Activated CD8-positive, alpha-beta T cell treated with anti-CD3 and anti-CD28 coated beads for 36 hours (primary cell): ENCODE measurements at places on chromosomes 6 and 20.

DNA sequence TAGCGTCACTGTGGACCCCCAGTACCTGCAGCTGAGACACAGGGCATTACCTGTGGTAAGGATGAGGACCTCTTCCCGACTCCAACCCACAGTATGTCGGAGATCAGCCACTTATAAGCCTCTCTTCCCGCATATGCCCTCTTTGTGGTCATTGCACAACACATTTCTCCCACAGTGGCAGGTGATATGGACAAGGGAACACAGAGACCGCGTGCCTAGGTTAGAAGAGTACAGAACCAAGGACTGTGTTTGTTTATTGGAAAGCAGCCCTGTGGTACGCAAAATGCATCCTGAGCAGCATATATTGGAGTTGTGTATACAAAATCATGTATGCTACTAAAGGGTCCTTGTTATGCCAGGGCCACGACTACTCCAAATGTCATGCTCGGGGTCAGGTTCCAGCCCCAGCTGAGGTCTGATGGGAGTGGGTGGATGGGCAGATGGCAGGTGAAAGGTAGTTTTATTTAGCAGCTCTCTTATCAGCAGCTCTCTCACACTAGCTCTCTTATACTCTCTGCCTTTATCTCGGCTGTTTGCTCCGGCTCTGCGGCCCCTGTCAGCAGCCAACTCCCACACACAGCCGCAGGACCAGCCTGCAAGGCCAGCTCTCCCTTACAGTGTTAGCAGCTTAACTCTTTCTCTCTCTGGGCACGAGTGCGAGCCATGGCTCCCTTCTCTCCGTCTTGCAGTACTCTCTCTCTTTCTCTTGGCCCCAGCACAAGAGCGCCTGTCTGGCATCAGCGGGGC, 569.0 kb downstream of the KIF16B start:
- no peak for DNase-seq

GRCh38 chr6:110329348-110329713, 28.8 kb downstream of the METTL24 start:
- DNase-seq, result no peak

- DNase-seq, result no peak
Observed at GRCh38 chr6:109393157-109393885, 11.1 kb upstream of the CD164 start.

DNA sequence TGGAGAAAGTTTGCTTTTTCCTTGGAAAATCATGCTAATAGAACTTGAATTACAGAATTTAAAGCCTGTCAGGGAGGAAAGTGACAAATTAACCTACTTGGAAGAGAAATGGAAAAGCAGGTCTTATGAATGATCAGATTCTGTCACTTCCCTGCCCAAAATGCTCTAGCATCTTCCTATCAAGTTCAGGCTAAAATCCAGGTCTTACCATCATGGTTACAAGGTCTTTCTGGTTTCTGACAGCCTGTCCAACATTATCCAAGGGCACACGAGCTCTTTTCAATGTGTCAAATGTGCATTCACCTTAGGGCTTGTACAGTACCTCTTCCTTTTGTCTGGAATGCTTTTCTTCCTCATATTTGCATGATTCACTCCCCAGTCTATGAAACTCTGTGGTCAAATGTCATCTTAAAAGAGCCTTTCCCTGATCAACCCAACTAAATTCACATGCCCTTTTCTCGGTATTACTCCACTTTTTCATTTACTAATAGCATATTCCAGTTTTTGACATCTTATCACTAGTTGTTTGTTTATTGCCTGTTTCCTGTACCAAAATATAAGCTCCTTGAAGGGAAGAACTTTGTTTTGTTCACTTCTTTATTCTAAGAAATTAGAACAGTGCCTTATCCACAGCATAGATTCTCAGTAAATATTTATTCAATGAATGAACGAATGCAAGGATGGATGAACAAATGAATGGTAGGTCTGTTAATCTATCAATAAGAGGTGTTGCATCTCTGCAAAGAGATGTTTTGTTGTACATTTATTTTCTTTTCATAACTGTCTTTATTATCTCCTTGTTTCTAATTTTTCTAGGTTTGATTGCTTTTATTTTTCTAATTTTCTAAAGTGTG, 139.5 kb downstream of the BCAS1 start:
- no peak for DNase-seq

DNA sequence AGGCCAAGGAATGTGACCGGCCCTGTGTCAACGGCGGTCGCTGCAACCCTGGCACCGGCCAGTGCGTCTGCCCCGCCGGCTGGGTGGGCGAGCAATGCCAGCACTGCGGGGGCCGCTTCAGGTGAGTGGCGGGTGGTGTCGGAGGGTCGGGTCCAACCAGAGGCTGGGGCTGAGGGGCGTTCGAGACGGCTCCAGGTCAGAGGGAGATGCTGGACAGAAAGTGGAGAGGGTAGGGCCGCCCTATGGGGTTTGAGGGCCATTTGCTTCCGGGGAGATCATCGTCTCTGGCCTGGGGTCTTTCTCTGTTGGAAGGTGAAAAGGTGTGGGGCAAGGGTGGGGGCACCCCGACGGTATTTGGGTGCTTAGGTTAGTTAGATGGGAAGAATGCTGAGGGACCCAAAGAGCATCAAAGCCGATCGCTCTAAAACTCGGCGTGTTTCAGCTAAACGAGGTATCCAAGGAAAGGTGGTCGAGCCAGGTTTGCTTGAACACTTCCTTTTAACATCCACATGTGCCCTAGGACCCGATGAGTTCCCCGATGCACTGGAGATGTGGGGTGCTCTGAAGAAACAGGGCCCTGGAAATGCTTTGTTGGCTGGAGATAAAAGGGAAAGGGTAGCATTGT, 691 bp downstream of the ATRN start:
- DNase-seq, result peak; percentile 14

DNA sequence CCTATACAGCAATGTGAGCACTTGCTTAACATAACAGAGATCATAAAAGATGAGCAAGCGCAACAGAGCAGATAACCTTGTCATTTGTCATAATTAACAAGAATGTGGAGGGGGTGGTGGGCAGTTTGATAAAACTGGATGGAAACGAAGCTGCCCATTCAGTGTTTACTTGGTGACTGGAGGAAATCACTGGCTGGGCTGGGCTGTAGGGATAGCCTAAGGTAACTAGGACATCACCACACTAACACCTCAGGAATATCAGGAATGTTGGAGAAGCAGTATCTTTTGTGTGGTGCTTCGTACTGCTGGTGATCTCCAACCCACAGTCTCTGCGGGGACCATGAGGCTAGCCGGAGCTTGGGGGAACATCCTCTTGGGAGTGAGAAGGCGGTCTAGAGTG, 218.4 kb downstream of the HIVEP2 start:
- no peak for DNase-seq

- DNase-seq, result peak; percentile 31
Observed at GRCh38 chr6:87152526-87152955, 2.8 kb upstream of the ZNF292 start.

GRCh38 chr20:32562495-32562911, 22.6 kb downstream of the NOL4L start:
- DNase-seq, result no peak

GRCh38 chr6:32885698-32886286, 31.8 kb downstream of the PSMB9 start:
- no peak for DNase-seq

DNA sequence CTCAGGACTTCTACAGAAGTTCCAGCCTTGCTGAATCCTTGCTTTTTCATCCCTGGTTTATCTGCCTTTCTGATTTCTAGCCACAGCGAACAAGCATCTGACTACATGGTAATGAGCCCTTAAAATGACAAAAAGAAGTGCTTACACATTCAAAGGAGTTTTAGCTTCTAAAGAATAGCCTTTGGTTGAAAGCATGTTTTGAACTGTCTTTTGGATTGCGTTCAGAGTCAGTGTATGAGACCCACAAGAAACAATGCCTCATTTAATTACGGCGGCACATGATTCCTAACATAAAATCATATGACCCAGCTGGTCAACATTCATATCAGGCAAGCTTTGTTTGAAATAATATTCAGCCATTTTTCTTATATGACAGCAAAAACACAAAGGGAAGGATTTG, 784.2 kb downstream of the KIF16B start:
- no peak for DNase-seq

DNA sequence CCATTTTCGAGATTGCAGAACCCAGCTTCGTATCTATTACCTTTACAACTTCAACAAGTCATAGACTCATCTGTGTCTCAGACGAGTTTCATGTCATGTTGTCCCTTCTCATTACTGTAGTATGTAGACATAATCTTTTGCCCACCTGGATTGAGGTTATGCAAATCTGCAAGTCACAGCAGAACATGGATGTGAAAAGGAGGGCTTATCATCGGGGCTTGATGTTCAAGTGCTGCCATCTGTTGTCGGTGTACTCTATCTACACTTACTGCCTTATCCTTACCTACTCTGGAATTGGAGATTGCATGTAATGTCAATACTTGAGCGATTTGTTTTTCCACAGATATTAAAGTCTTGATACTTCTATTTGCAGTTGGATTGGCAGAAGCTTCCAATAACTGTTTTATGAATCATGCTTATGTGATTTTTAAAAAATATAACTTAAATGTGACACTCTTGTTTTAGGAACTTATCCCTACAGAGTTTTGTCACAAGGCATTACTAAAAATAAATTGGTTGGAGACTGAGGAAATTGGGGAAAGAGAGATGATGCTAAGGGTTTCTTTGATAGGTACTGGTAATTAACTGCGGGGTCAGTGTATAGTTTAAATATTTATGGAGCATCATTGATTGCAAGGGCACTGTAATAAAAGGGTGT, 3.0 kb upstream of the GOPC start:
- DNase-seq, result peak; percentile 59

- DNase-seq, result no peak
Observed at GRCh38 chr6:146981981-146982380, 222.2 kb upstream of the STXBP5 start.

DNA sequence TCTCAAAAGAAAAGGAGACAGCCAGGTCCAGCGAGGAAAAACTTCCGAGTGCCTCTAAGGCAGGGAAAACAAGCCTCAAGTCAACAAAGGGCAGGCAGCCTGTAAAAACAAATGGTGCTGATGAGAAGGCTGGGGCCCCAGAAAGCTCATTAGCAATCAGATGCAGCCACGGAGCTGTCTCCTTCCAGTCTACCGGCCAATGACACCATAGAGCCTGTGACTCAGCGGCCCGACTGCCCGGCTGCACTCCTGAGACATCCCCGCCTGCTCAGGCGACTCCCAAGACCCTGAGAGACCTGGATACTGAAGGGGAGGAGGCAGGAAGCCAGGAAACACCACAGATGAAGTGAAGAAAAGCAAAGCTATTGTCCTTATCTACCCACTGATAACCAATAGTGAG, 120.1 kb upstream of the HDDC2 start:
- no peak for DNase-seq
